NCI-H1417 (cell line): ENCODE measurements at places on chromosomes 1 and 21.

- DNase-seq: no peak
Measured at GRCh38 chr1:176448340-176448739, 14.6 kb upstream of the PAPPA2 start.

GRCh38 chr1:203555076-203555475, 61.1 kb downstream of the OPTC start:
- DNase-seq: no peak

DNA sequence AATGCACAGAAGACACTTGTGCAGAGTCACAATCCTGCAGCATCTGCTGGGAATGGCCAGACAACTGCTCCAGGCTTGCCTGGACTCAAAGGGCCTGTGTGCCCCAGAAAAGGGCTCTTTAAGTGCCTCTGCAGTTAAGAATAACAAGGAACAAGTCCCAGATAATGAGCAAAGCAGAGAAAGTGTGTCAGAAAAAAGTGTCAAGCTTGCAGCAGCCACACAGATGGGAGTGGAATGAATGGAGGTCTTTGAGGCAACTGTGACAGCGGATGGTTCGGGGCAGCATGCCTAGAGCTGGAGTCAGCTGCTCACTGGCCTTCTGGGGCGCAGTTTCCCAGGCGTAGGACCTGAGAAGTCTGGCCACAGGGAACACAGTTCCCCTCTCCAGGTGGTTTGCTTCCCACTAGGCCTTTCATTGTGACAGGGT, 5.1 kb downstream of the PARP1 start:
- no peak for DNase-seq

DNA sequence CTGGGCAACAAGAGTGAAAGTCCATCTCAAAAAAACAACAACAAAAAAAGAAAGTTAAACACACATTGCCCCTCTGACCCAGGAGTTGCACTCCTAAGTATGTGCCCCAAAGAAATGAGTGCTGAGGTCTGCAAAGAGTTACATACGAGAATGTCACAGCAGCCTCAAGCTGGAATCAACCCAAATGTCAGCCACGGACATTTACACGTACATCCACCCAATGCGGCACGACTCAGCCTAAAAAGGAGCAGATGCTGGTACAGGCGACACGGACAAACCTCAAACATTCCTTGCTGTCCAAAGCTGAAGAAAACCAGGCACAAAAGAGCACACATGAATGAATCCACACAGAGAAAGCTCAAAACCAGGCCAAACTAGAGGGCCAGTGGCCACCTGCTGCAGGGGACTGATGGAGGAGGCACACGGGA, 46.8 kb upstream of the ECE1 start:
- DNase-seq: no peak

DNA sequence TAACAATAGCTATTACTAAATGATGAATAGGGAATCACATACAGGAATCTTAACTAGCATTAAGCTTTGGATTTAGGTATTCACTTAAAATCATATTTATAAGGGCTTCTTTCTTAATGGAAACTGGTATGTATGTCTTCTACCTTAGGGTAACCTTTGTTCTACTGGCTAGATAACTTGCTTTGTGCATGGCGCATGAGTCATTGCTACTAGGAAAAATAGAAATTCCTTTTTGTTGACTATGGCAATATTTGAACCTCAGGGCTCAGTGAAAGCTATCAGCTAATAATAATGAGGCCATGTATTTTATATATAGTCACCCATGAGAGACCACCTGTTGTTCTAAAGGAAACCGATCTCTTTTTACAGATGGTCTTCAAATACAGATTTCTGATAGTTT, 72.5 kb downstream of the RPS6KC1 start:
- no peak for DNase-seq

- no peak for DNase-seq
Measured at GRCh38 chr1:208126108-208126507, 118.1 kb downstream of the PLXNA2 start.

DNA sequence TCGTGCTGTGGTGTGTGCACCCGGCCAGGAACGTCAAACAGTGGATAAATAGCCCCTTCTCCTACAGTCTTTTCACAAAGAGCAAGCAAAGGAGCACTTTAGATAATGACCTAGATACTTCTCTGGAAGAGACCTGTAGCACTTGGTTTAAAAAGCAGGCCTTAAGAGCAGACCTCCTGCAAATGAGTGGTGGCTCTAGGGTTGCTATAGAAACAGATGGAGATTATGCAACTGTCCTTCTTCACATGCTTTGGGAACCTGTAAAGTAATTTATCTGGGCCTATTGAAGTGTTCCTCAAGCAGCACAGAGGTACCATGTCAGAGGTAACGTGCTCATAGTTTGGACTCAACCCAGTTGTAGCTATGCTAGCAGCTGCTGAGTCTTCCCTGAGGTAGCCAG, 208.2 kb upstream of the KIAA0040 start:
- peak; percentile 98 for DNase-seq

DNA sequence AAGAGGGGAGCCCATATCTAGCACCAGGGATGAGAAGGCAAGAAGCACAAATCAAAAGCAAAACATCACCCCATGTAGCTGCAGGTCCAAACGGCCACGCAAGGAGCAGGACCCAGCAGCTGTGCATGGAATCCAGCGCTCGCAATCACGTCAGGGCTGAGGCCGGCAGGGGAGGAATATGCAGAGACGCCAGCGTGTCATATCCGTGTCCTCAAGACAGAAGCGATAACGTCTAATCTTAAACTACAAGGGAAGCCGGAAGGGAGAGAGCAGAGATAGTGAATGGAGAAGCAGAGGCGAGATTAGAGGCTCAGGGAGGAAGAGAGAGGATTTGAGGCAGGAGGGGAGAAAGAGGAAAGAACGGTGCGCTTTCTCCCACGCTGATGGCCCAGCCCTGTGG, 39.1 kb downstream of the FBXO2 start:
- no peak for DNase-seq

DNA sequence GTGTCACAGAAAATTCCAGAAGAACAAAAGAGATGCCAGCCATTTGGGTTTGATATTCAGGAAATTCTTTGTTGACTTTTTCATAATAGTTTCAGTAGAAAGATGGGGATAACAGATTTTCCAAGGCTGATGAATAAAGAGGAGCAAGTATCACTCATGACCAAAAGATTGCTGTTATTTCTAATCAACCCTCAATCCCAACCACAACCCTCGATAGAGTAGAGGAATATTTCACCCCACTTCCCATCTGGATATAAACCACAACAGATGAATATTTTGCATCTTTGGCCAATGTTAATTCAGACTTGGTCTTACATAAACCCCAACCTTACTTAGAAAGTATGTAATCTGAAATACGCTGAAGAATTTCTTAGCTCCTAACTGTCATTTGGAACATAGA, 232.4 kb downstream of the SEC16B start:
- no peak for DNase-seq

- no peak for DNase-seq
Measured at GRCh38 chr1:5009376-5010065, 355.1 kb downstream of the AJAP1 start.

DNA sequence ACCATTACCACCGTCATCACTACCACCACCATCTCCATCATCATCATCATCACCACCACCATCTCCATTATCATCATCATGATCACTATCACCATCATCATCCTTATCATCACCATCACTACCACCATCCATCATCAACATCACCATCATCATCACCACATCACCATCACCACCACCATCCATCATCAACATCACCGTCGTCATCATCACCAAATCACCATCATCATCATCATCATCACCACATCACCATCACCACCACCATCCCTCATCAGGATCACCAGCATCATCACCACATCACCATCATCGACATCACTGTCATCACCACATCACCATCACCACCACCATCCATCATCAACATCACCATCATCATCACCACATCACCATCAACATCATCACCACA, 203.0 kb upstream of the VAMP3 start:
- no peak for DNase-seq

GRCh38 chr1:84995484-84996334, 1.2 kb downstream of the MCOLN2 start:
- DNase-seq: no peak

DNA sequence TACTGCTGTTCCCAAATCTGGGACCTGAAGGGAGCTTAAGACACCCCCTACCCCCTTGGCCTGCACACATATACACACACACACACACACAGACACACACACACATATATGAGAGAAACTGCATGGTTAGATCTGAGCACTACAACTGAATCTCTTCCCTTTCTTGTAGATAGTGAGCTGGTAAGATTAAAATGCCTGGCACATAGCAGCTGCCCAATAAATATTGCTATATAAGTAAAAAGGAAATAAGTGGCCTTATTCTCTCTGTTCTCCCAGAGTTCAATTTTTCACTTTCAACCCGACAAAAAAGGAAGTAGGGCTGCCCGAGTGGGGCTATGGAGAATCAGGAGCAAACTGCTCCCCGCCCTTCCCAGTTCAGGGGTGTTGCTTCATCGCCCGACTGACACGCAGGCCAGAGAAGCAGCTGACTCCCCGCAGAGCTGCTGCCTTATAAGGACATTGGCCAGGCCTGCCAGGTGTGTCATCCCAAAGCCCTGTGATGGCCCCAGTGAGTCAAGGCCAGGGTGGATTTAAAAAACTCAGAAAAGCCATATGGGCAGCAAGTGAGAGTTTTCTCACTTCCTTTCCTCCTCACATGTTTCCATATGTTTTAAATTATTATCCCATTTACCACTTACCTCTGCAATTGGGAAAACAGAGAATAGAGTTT, 106.5 kb upstream of the SLC44A3 start:
- DNase-seq: no peak

DNA sequence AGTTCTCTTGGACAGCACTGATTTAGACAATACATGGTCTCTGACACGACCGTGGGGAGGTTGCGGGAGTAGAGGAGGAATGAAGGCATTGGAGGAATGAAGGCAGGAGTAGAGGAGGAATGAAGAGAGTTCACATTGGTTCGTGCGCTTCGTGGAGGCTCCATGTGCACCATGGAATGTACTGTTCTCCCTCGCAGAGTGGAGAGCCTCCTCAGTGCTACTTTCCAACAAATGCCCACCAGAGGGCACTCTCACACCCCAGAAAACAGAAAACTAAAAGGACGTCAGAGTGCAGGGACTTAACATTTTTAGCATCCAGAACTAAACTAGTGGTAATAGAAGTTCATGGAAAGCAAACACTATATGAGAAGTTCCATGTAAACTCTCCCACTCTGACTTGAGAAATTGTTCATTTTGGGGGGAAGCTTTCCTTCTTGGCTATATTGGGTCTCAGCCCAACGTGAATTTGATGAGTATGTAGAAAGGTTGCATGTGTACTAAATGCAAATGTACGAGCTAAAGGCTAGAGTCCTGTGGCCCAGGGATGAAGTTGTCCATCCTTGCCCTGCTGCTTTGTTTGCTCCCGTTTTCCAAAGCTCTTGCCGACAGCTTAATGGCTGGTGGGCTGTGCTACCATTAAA, 211.6 kb downstream of the LMX1A start:
- DNase-seq: peak; percentile 88

- DNase-seq: no peak
Measured at GRCh38 chr1:228059634-228060457, 22.7 kb upstream of the ARF1 start.

DNA sequence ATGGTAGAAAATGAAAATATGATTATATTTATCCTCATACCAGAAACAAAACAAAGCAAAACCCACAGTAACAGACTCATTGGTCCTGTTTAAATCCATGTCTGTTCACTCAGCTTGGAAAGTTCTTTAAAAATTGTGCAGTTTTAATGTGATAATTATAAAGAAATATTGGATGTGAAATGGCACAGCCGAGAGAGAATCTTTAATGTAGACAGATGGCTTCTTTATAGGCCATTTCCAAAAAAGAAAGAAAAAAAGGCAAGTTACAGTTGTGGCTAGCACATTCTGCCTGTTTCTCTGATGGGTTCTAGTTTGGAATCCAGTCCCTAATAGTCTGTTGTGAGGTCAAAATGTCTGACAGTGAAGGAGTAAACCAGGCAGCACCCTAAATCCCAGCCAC, 62.0 kb downstream of the SH3BGR start:
- no peak for DNase-seq

- DNase-seq: no peak
Measured at GRCh38 chr21:34668803-34669148, at the start of gene CLIC6. Gene CLIC6 (plus strand): TSS chr21:34668994. CDS start chr21:34669389, 395 bp downstream.

GRCh38 chr1:232853994-232854797, 49.0 kb downstream of the MAP10 start:
- DNase-seq: no peak

DNA sequence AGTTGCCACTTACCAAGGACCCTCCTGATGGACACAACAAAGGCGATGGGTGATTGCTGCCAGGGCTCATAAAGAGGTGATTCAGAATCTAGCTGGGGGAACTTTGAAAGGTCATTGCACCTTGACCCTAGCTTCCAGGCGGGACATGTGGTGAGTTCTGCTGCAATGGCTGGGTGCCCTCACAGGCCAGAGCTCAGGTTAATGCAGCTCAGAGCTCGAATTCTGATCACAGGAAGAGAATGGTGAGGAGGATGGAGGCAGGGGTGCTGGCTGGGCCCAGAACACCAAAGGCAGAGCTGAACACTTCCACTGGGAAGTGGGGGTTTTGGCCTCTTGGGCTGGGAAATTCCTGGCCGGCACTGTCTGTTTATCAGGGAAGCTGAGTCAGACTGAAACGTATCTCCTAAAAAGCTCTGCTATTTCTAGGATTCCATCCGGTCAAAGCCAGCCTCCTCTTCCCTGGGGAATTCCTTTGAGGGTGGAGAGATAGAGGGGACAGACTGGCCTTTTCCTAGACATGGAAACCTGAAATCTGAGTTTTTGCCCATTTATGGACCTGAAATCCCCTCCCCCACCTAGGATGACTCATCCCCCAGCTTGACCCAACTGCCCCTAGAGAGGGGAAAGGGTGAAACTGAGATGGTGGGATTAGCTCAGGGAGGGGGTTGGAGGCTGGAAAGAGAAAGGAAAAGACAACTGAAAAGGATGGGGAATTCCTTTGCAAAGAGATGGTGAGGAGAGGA, 27.2 kb downstream of the NUAK2 start:
- DNase-seq: no peak

GRCh38 chr1:180343921-180344769, 114.1 kb downstream of the LHX4 start:
- DNase-seq: peak; percentile 82

DNA sequence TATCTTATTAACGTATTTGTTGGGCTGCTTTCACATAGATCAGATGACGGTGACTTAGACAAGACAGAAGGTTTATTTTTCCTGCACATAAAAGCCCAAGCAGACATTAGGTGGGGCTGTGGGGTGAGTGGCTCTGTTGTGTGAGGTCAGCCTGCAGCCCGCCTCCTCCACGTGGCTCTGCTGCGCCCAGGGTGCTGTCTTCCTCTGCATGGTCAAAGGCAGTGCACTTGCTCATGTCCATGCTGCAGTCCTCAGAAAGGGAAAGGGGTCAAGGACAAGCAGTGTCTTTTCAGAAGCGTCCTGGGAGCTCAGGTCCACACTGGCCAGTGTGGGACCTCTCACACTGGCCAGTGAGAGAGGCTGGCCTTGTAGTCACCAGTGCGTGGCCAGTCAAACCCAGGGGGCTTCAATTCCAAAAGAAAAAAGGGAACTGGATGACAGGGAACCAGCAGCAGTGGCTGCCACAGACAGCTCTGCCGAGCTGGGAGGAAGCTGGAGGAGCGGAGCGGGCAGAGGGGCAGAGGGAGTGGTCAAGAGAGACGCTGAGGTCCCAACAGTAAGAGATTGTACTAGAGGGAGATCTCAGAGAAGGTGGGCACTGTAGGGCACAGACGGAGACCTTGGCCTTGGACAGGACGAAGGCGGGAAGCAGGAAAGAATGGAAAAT, 35.9 kb upstream of the SLC45A1 start:
- DNase-seq: no peak
